ENCODE measurements at places on chromosomes 1 and 21.

GRCh38 chr1:108722292-108722691, 9.6 kb downstream of the FNDC7 start:
- DNase-seq: no peak

DNA sequence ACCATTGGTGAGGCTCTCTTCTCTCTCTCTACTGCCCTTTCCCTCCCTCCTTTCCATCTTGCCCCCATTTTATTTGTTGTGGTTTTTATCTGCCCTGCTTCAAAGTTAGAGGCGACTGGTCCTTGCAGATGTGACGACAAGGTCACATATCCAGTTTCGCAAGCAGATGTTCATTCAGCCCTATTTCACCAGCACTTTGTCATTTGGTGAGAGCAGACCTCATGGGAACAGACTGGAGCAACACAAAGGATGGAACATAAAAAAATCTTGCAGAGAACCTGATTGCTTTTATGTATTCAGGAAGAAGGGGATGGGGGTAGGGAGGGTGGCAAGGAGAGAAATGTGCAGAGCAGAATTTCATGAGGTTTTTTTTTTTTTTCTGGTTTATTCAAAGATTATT, 84.3 kb downstream of the ELAVL4 start:
- DNase-seq: no peak

DNA sequence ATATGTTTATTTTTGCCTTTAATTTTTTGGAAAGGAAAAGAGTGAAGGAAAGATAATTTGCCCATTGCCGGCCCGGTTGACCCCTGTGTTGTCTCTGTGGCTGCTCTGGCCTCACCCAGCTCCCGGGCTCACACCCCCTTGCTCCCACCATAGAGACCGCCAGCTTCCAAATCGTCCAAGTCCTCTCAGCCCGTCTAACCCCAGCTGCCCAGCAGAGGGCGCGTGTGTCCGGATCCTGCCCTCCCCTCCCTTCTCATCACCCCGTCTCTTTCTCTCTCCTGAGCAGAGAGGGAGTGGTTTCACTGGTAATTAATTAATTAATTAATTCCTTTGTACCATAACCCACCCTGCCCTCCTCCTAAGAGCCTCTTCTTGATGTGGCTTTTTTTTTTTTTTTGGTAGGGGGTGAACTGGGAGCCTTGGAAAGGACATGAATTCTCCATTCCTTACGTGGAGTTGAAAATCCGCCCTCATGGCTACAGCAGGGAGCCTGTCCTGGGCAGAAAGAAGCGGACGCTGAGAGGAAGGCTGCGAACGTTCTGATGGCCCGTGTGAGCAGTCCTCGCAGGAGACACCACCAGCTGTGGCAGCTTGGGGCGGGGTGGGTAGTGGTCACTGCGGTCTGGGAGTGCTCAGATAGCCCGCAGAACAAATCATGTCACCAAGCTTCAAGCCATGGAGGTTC, 45.9 kb downstream of the KIAA0040 start:
- peak; percentile 88 for DNase-seq

DNA sequence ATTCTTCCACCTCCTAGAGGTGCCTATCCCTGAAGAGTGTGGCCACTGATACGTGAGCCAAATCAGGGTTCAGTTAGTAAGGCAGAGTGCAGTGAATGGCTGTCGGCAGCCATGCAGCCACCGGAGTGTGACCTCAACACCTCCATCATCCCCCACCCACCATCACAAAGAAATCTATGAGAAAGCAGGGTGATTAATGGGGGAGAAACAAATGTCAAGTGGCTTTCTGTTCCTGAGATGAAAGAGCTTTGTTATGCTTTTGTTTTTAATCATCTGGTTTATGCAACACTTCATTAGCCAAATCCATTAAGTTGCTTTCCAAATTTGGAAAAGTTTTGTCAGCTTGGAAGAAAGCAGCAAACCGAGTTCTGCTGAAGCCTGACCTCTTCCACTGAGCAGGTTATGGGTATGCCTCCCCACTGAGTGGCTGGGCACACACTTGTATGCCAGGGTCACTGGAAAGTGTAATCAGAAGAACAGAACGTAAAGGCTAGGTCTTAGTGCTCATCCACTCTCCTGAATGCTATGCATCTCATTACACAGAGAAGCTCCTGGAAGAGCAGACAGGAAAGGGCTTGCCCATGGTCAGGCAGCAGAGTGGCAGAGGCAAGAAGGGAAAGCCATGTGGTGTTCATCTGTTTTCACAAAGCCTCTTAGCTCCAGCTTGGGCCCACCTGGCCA, 57.1 kb upstream of the ATP1B1 start:
- no peak for DNase-seq

- no peak for DNase-seq
Observed at GRCh38 chr1:229984992-229985612, 81.9 kb upstream of the GALNT2 start.

- no peak for DNase-seq
Observed at GRCh38 chr1:233480198-233480597, 133.7 kb upstream of the KCNK1 start.

DNA sequence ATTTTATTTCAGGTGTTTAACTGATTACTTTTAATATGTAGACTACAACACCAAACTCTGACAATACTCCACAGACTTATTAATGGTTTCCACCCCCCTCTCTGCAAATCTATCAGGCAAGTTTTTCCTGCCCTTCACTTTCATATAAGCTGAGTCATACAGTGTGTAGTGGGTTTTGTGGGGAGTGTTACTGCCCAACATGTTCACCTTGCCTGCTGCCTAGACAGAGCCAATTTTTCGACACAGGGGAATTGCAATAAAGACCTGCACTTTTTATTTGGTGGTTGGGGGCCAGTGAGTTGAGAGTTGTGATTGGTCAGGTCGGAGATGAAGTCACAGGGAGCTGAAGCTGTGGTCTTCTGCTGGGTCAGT, 119.7 kb downstream of the PPIAL4G start:
- DNase-seq: no peak

- peak; percentile 73 for DNase-seq
Observed at GRCh38 chr1:81800695-81801650, at the start of gene ADGRL2. TSS of gene ADGRL2 (plus strand) at chr1:81800934. CDS start at chr1:81836985, 36,051 bp downstream.

- peak; percentile 71 for DNase-seq
Observed at GRCh38 chr1:240888039-240888786, 276.3 kb upstream of the GREM2 start.

GRCh38 chr21:33480481-33481103, 818 bp upstream of the TMEM50B start:
- DNase-seq: no peak

DNA sequence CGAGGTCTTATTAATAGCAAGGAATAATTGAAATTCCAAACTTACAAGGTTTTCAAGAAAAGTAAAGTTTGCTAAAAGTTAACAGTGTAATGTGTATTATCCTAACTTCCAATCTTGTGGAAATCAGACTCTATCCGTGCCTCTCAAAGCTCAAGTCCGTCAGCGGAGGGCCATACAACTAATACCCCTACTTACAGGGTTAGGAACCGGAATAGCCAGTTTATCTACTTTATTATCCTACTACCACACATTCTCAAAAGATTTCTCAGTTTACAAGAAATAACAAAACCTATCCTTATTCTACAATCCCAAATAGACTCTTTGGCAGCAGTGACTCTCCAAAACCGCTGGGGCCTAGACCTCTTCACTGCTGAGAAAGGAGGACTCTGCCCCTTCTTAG, 457.8 kb downstream of the PTPRC start:
- DNase-seq: no peak

DNA sequence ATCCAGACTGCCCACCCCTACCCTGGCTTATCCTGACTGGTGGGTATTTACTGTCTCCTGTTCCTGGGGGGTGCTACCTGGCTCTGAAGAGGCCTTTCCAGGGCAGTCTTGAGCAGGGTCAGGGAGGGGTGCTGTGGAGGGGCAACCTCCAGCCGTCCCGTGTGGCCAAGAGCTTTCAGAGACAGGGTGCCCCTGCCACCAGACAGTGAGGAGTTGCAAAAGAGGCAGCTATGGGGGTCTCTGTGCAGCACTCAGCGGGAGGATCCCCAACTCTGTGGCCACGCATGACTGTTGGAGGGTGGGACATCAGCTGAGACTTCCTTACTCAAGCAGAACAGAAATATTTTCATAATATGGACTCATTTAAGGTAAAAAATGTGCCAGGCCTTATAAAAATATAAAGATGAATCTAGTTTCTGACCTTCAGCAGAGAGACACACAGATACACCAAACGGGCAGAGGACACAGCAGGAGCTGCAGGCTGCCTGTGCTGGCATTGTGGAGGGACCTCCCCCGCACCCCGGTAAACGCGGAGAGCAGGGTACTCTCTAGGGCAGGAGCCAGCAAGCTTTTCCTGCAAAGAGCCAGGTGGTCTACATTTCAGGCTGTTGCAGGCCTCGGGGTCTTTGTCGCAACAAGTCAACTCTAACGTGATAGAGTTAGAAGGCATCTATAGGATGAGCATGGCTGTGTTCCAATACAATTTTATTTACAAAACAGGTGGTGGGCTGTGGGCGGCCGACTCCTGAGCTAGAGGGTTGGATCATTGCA, 252.6 kb downstream of the RHOU start:
- no peak for DNase-seq

DNA sequence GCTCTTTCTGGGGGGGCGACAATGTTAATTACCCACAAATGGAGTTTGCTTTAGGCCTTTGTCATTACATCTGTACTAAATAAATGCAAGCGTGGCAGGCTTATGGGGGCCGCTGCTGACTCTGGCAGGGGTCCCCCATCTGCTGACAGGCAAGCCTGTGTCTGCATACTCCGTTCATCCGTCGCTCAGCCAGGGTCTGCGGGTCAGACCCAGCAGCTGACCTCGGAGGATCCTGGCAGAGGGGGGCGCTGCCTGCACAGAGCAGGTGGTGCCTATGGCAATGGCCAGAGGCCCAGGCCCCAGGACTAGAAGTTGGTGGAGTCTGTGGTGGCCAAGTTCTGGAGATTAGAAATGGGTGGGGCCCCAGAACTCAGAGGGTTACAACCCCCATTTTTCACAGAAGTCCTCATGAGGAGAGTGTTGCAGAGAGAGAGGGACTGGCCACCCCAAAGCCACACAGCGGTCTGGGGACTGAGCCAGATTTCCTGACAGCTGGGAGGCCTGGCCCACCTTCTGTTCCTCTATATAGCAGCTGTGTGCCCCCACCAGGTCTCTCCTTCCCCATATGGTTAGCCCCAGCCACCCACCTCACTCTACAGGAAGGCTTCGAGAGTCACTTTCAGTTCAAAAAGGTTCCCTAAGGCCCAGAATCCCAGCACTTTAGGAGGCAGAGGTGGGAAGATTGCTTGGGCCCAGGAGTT, 31.0 kb downstream of the TTC39A start:
- DNase-seq: no peak

DNA sequence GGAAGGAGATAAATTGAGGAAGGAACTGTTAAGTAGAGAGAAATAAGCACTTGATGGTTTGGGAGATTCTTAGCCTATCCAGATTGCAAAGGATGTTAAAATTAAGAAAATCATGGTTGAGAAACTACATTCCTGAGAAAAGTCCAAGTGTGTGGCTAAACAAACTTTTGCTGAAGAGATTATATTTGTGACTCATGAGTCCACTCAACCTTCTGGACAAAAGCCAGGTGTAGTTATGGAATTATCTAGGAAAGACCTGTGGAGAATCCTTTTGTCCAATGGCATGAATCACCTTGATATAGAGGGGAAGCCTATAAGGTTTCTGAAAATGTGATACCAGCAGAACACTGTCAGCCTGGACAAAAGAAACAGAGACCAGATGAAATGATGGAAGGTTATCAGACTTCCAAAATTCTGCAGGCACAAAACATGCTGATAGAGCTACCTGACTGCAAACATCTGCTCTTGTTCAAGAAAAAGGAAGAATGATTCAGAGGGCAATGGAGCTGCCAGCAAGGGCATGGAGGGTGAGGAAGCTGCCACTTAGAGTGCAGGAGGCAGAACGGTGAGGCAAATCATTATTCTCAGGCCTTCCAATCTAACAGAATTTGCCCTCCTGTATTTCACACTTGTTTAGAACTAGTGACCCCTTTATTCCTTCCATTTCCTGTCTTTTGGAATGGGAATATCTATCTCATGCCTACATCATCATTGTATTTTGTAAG, 300.6 kb upstream of the PRMT6 start:
- DNase-seq: no peak

- DNase-seq: no peak
Observed at GRCh38 chr1:24995661-24996060, 65.6 kb upstream of the RUNX3 start.

- peak; percentile 46 for DNase-seq
Observed at GRCh38 chr1:1550591-1551432, 10.4 kb upstream of the TMEM240 start.

GRCh38 chr1:193971595-193971994, 785.2 kb upstream of the B3GALT2 start:
- no peak for DNase-seq

DNA sequence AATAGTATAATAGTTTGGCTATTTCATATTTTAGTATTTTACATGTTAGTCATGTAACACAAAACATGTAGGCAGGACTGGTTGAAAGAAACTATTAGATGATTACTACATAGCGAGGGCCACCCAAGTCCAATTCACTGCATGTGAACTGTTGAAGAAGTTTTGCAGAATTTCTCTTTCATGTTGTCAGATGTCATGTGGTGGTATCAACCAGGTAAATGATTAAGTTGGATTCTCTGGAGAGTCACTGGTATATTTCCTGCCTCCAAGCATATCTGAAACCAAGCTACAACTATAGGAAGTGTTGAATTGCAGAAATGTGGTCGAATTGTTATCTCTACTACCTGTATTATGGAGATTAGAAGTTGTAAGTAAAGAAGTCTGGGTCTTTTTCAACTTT, 137.8 kb upstream of the DPYD start:
- no peak for DNase-seq

GRCh38 chr1:54995013-54995760, 3.5 kb upstream of the BSND start:
- no peak for DNase-seq

GRCh38 chr1:89466307-89466930, 58.2 kb upstream of the LRRC8B start:
- DNase-seq: no peak

GRCh38 chr1:232707142-232707541, 77.2 kb upstream of the SIPA1L2 start:
- no peak for DNase-seq

- no peak for DNase-seq
Observed at GRCh38 chr1:59577774-59578173, 237.0 kb upstream of the HOOK1 start.

DNA sequence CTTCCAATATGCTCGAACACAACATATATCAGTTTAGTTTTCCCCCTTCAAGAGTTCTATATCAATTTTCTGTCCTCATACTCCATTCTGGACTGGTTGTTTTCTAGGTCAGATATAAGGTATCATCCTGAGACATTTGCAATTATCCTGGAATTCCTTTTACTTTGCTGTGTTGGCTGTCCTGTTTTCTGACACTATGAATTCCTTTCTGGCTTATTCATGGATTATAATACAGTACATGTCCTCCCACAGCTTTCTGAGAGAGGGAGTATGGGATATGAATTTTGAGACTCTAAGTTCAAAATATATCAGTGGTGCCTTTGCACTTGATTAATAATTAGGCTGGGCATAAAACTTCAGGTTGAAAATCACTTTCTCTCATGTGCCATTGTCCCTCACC, 11.9 kb downstream of the PHTF1 start:
- no peak for DNase-seq
